Daoy (cell line): ENCODE measurements at places on chromosomes 13 and 19. TPM values are rescaled to one million over a fixed set of nuclear protein-coding genes. Genes with fewer than 3 reads are reported as not detected.

DNA sequence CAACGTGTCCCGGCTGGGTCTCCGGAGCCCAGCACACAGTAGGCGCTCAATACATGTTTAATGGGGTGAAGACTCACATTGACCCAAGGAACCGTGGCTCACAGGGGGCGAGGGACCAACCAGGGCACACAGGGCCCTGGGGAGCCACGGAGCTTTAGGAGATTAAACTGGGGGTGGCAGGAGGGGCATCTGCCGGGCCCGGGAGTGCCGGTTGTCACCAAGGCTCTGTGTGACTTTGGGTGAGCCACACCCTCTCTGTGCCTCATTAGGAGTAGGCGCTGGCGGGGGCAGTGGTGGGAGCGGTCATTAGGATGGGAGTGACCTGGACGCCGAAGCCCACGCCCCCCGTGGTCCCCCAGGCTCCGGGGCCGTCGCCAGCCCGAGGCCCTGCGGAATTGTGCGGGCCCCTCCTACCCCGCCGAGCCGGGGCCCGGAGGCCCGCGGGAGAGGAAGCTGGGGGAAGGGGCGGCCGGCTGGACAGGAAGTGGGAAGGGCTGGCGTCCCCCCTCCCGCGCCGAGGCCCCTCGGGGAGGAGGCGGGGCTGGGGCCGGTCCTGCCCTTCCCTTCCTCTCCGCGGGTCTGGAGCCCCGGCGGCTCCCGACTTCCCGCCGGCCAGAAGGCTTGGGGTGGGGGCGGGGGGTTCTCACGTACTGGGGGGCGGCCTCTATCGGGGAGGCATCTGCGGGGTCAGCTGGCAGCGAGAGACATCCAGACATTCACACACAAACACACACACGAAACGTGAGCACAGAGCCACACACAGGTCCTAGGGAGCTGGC lies 1.8 kb upstream of the SSBP4 start:
- peak; percentile 91 for DNase-seq

- peak; percentile 74 for DNase-seq
Measured at GRCh38 chr19:44847144-44848035, 1.3 kb downstream of the NECTIN2 start.

GRCh38 chr13:38530492-38530891 lies 156.4 kb upstream of the FREM2 start:
- no peak for DNase-seq

Gene FXYD5
- total RNA-seq, result 52.2 and 62.1 TPM in 2 replicates

DNA sequence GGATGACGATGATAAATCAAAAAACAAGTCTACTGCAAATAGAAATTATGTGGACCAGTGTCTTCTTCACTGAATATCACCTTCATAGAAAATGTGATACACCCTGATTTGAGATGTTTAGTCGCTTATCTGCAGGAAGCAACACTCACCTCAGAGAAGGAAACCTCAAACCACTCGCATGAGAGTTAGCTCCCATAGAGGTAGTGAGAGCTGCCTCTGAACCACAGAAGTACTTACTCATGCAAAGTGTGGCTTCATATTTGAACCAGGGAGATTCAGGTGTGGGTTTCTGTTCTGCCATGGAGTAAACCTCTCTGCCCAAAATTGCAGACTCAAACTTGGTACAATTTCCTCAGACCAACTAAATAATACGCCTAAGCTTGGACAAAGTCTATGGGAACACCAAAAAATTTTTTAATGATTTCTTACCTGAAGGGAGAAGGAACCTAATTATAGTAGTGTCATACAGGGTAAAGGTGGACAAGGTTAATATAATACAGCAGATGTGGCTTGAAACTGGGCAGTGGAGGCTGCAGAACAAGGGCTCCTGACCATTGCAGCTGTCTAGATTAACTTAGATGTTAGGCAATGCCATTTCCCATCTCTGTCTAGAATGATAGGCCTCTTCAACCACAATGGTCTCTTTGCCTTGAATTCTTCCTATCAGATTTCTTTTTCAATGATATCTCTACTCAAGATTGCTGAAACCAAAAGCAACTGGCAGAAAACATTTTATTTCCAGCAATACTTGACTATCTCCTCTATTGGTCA lies 29.6 kb upstream of the RCBTB2 start:
- DNase-seq, result peak; percentile 43

Gene CDC42EP5
- total RNA-seq, result 9.5 and 15.4 TPM in 2 replicates

GRCh38 chr13:57418067-57418677 lies 213.4 kb upstream of the PCDH17 start:
- DNase-seq, result no peak

Gene VAV1
- 0.40 and 1.7 TPM in 2 replicates for total RNA-seq

GRCh38 chr13:49225223-49226042 lies 5.3 kb downstream of the MLNR start:
- no peak for DNase-seq

Gene ZNF610
- total RNA-seq, result 3.8 and 6.5 TPM in 2 replicates

DNA sequence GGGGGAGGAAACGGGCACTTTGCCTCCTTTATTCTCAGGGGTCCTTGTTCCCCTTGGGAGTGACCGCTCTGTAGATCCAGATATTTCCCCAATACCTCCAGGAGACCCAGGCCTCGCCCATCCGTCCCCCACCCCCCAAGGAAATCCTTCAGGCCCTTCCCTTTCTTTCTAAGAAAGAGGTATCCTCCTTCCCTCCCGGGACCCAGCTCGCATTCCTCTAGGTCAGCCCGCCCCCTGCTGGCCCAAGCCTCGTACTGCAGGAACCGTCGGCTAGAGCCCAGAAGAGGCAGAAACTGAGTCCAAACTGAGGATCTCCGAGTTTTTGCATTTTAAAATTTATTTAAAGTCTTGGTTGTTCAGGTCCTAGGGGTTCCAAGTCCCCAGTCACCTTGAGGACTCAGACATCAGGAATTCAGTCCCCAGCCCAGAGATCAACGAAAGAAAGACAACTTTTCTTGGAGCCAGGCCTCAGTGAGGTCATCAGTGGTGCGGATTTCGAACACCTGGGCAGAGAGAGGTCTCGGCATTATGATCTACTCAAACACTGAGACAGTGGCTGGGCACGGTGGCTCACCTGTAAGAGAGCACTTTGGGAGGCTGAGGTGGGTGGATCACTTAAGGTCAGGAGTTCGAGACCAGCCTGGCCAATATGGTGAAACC lies 7.5 kb upstream of the LRFN1 start:
- peak; percentile 75 for DNase-seq

- no peak for DNase-seq
Measured at GRCh38 chr13:80574113-80574850, 233.4 kb upstream of the SPRY2 start.

Gene ODAD3
- total RNA-seq, result not detected in 2 replicates

GRCh38 chr13:96082640-96083039 lies 7.3 kb upstream of the HS6ST3 start:
- DNase-seq, result peak; percentile 19

GRCh38 chr19:51090471-51090870 lies 7.8 kb upstream of the KLK14 start:
- no peak for DNase-seq

Gene CNFN
- 2.0 and 5.8 TPM in 2 replicates for total RNA-seq

Gene LGALS7B
- total RNA-seq, result not detected in 2 replicates

Gene CD79A
- total RNA-seq, result not detected in 2 replicates

DNA sequence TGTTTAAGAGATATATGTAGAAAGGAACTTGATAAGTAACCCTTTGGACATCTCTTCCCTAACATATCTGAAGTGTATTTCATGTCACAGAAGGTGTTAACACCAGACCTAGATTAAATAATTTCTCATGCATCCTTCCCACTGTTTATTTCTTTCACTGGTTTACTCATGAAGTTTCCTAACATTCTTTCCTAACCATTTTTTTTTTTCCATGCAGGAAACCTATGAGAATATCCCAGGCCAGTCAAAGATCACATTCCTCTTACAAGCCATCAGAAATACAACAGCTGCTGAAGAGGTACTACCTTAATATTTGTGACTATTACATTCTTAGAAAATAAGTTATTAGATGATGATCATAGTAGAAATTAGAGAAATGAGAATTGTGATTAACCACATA lies 28.8 kb downstream of the IPO5 start:
- DNase-seq, result no peak

DNA sequence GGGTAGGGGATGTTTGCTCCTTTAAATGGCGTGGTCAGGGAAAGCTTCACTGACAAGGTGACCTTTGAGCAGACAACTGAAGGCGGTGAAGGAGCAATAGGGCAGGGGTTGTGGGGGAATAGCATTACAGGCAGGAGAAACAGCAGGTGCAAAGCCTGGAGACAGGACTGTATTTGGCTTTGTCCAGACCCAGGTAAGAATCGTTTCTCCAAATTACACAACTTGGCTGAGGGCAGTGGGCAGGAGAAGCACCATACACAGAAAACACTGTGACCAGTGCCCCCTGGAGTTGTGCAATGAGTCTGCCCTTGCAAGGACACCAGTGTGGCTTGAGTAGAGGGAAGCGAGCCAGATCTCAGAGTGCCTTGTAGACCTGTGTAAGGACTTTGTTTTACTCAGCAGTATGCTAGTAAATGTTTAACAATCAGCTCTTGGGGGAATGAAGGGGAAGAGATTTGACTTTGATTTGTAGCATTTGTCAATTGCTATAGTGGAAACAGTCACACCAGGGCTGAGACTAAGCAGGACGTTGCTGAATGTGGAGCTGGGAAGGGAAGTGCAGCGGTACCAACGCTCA lies 360.0 kb downstream of the DCT start:
- DNase-seq, result no peak

- no peak for DNase-seq
Measured at GRCh38 chr19:51448411-51449016, 9.7 kb downstream of the SIGLEC8 start.
